T-cell (primary cell): ENCODE measurements at places on chromosomes 2 and 18.

- no peak overlapping the region for H3K27ac ChIP-seq
- H3K4me1 ChIP-seq, result no peaks in the 10 kb centered on the region
- H3K27me3 ChIP-seq, result no peaks in the 10 kb centered on the region
- H3K36me3 ChIP-seq, result no peaks in the 10 kb centered on the region
- no peak overlapping the region for H3K4me3 ChIP-seq
Measured at GRCh38 chr2:57376985-57377384, 669.6 kb upstream of the VRK2 start.

DNA sequence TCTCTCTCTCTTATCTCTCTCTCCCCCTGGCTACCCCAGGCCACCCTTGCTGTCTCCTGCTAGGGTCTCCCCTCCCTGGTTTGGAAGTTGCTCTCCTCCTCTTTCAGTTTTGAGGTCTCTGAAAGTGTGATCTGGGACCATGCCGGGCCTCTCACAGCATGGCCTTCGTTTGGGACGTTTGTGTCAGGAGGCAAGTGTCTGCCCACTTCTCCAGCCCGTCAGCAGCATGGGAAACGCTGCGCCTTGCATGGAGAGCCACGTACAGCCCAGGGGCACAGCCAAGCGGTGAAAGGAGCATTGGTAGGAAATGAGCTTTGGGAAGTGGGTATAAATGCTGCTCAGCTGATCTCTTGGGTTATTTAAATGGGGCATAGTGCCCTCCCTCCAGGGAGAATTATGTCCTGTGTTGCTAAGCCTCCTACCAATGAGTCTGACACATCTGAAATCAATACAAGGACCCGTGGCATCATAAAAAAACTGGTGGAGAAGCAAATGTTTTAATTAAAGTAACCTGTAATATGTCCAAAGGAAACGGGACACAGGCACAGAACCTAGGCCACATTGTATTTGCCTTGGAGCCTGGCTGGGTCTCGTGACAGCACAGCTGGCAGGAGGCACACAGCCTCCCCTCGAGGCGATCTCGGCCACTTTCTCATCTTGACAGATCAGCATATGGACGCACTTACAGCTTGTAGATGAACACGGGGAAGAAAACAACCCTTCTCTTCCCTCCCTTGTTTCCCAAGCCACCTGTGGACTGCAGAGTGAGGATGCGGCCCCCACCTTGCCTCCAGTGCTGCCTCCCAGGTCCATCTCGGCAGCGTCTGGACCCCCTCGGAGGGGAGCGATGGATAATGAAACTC lies 72.7 kb downstream of the SH3RF3 start:
- H3K4me1 ChIP-seq, result no peaks in the 10 kb centered on the region
- peaks cover 4% of the 10 kb centered on the region for H3K36me3 ChIP-seq
- no peak for DNase-seq
- no peak overlapping the region for H3K27ac ChIP-seq
- no peaks in the 10 kb centered on the region for H3K27me3 ChIP-seq

DNA sequence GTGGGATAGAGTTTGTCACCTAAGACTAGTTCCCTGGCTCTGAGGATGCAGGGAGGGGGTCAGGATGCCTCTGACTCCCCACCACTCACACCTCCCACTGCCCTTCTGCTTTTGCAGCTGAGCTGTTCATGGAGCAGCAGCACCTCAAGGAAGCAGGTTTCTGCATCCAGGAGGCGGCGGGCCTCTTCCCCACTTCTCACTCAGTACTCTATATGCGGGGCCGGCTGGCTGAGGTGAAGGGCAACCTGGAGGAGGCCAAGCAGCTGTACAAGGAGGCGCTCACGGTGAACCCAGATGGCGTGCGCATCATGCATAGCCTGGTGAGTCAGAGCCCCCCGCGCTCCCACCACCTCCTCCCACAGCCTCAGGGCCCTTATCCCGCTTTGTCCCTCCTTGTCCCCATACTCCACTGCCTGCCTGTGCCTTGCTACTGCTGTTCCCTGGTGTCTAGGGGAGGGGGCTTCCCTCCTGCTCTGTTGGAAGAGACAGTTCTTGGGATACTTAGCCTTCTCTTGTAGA lies 94.4 kb downstream of the STPG4 start:
- H3K27ac ChIP-seq, result no peak overlapping the region
- DNase-seq, result no peak
- no peaks in the 10 kb centered on the region for H3K27me3 ChIP-seq
- H3K4me3 ChIP-seq, result no peak overlapping the region
- H3K4me1 ChIP-seq, result peaks cover 6% of the 10 kb centered on the region

GRCh38 chr18:34543945-34544344 lies 166.2 kb upstream of the DTNA start:
- no peaks in the 10 kb centered on the region for H3K27me3 ChIP-seq
- no peak overlapping the region for H3K4me3 ChIP-seq
- H3K4me1 ChIP-seq, result no peaks in the 10 kb centered on the region
- no peaks in the 10 kb centered on the region for H3K36me3 ChIP-seq

- no peak overlapping the region for H3K4me3 ChIP-seq
- DNase-seq, result no peak
- H3K4me1 ChIP-seq, result peaks cover 4% of the 10 kb centered on the region
- H3K27ac ChIP-seq, result no peak overlapping the region
- peaks cover 3% of the 10 kb centered on the region for H3K27me3 ChIP-seq
Measured at GRCh38 chr2:24121066-24121465, 2.1 kb downstream of the PFN4 start.

- no peaks in the 10 kb centered on the region for H3K36me3 ChIP-seq
- DNase-seq, result no peak
- no peak overlapping the region for H3K27ac ChIP-seq
- H3K27me3 ChIP-seq, result no peaks in the 10 kb centered on the region
Measured at GRCh38 chr2:128536925-128537620, 218.4 kb upstream of the HS6ST1 start.

GRCh38 chr2:186612555-186613440 lies 22.9 kb downstream of the ITGAV start:
- H3K27ac ChIP-seq, result no peak overlapping the region
- H3K27me3 ChIP-seq, result no peaks in the 10 kb centered on the region
- no peaks in the 10 kb centered on the region for H3K4me1 ChIP-seq
- no peak for DNase-seq
- no peak overlapping the region for H3K4me3 ChIP-seq
- H3K36me3 ChIP-seq, result peaks cover 4% of the 10 kb centered on the region

DNA sequence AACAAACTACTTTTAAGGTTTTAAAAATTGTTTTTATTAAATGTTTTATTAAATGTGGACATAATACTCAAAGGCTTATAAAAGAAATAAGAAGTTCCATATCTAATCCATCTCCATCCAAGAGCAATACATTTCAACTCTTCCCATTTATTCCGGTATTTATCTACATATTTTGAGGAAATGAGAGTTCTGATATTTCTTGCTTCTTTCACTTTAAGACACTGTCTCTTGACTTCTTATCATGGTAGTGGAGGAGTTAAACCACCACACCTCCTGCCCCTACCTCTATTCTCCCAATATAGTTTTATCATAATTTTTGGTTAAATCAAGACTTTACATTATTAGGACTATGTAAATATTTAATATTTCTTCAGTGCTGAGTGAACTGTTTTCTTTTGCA lies 40.7 kb downstream of the TTR start:
- peaks cover 16% of the 10 kb centered on the region for H3K4me1 ChIP-seq
- H3K27ac ChIP-seq, result no peak overlapping the region
- no peaks in the 10 kb centered on the region for H3K27me3 ChIP-seq
- H3K36me3 ChIP-seq, result no peaks in the 10 kb centered on the region

DNA sequence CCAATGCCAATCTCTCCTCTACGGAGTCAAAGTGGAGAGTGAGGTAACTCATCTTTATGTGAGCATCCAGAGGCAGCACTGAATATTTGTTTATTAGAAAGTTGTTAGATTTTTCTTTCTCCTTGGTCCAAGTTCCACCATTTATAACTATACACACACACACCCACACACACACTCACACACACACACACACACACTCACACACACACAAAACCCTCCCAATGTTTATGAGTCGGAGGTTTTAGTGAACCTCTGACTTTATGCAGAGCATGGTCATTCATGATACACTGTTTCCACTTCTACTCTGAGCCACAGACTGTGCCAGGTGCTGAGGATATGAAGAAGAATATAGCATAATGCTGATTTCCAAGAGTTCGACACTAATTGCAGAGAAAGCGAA lies 132.9 kb upstream of the CCDC68 start:
- H3K36me3 ChIP-seq, result no peaks in the 10 kb centered on the region
- H3K4me3 ChIP-seq, result no peak overlapping the region
- no peaks in the 10 kb centered on the region for H3K4me1 ChIP-seq
- DNase-seq, result no peak
- H3K27ac ChIP-seq, result no peak overlapping the region

- H3K4me3 ChIP-seq, result no peak overlapping the region
- DNase-seq, result no peak
- no peaks in the 10 kb centered on the region for H3K27me3 ChIP-seq
- no peaks in the 10 kb centered on the region for H3K36me3 ChIP-seq
- H3K4me1 ChIP-seq, result no peaks in the 10 kb centered on the region
Measured at GRCh38 chr2:218046238-218046637, 22.8 kb upstream of the RUFY4 start.

GRCh38 chr2:1618191-1618961 lies 125.9 kb downstream of the PXDN start:
- no peak for DNase-seq
- H3K4me1 ChIP-seq, result no peaks in the 10 kb centered on the region

GRCh38 chr2:172278667-172279066 lies 148.7 kb upstream of the ITGA6 start:
- no peak for DNase-seq
- no peak overlapping the region for H3K4me3 ChIP-seq
- no peaks in the 10 kb centered on the region for H3K4me1 ChIP-seq
- no peak overlapping the region for H3K27ac ChIP-seq
- H3K36me3 ChIP-seq, result no peaks in the 10 kb centered on the region
- no peaks in the 10 kb centered on the region for H3K27me3 ChIP-seq

GRCh38 chr2:42800461-42800962 lies 8.1 kb upstream of the HAAO start:
- no peaks in the 10 kb centered on the region for H3K27me3 ChIP-seq
- no peaks in the 10 kb centered on the region for H3K36me3 ChIP-seq
- H3K4me1 ChIP-seq, result peaks cover 7% of the 10 kb centered on the region
- H3K27ac ChIP-seq, result no peak overlapping the region

GRCh38 chr2:110866466-110866865 lies 134.1 kb downstream of the ACOXL start:
- H3K27me3 ChIP-seq, result peaks cover 17% of the 10 kb centered on the region
- no peak for DNase-seq
- H3K36me3 ChIP-seq, result no peaks in the 10 kb centered on the region
- H3K4me3 ChIP-seq, result no peak overlapping the region
- H3K4me1 ChIP-seq, result peaks cover 15% of the 10 kb centered on the region

- H3K36me3 ChIP-seq, result no peaks in the 10 kb centered on the region
- H3K27ac ChIP-seq, result no peak overlapping the region
- no peaks in the 10 kb centered on the region for H3K27me3 ChIP-seq
- no peak overlapping the region for H3K4me3 ChIP-seq
- H3K4me1 ChIP-seq, result no peaks in the 10 kb centered on the region
Measured at GRCh38 chr2:73089270-73090030, 17.9 kb upstream of the SFXN5 start.

- no peak for DNase-seq
- peaks cover 37% of the 10 kb centered on the region for H3K4me1 ChIP-seq
- H3K4me3 ChIP-seq, result peak overlapping the region; percentile 97
Measured at GRCh38 chr18:35043207-35043606, 2.0 kb downstream of the MAPRE2 start.

DNA sequence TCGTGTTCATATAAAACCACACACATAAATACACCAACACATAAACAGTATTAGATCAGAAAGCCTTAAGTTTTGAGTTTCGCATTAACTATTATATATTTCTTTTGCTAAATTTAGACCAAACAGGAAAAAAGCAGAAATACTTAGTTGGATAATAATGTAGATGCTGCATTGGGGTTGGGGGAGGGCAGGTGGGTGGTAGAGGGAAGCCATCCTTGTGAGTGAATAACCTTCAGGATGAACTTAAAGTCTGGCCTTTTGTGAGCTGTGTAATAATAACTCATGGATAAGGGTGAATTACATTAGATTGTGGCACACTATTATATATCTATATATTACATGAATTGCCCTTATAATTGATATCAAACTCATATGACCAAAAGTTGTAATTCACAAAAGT lies 174.7 kb downstream of the WDR7 start:
- no peak overlapping the region for H3K27ac ChIP-seq
- no peak overlapping the region for H3K4me3 ChIP-seq
- no peaks in the 10 kb centered on the region for H3K27me3 ChIP-seq
- H3K4me1 ChIP-seq, result peaks cover 2% of the 10 kb centered on the region
- no peaks in the 10 kb centered on the region for H3K36me3 ChIP-seq

DNA sequence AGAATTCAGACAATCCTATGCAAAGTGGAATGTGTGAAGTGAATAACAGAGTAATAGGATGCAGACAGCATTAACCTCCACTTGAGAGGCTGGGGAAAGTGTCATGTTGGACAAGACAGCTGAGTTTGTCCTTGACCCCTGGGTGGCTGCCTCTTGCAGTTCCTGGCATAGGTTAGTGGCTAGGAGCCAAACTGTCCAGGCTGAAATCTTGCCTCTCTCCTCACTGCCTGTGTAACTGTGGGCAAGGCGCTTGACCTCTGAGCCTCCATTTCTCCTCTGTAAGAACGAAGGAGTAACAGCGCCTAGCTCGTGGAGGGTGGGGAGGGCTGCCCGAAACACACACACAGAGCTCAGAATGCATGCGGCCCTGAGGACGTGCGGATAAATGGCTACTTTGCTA lies 34.8 kb upstream of the LDLRAD4 start:
- no peak for DNase-seq
- no peak overlapping the region for H3K4me3 ChIP-seq
- peaks cover 13% of the 10 kb centered on the region for H3K27me3 ChIP-seq
- H3K4me1 ChIP-seq, result no peaks in the 10 kb centered on the region
- H3K36me3 ChIP-seq, result no peaks in the 10 kb centered on the region

- peaks cover 27% of the 10 kb centered on the region for H3K4me1 ChIP-seq
- H3K27ac ChIP-seq, result no peak overlapping the region
- no peak for DNase-seq
- H3K4me3 ChIP-seq, result no peak overlapping the region
- H3K36me3 ChIP-seq, result no peaks in the 10 kb centered on the region
Measured at GRCh38 chr2:70974592-70974991, 3.8 kb upstream of the ANKRD53 start.

DNA sequence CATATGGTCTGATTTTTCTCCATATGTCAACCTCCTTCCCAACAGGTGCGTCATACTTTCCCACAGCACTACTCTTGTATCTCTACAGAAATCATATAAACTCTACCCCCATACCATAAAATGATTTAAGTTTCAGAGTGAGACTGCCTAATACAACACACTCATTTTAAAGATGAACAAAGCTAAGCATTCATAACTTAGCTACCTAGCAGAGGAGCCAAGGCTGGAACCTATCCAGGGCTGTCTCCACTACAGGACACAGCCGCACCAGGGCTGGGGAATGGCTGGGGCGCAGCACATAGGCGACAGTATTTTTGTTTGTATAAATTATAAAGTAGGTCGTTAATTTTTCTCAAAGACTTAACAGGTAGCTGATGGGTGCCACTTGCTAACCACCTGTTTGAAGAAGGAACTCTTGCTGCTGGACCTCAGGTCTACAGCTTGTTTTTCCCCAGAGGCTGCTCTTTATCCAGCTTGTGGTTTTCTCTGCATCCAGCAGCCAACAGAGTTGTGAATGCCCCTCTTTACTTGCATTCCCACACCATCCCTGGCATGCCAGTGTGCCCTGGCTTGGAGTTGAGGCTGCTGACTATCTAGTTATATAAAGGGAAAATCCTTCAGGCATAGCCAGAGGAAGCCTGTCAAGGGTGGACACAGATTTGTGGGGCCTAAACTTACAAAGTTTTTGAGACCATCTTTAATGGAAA lies 62.0 kb downstream of the HNRNPLL start:
- no peaks in the 10 kb centered on the region for H3K27me3 ChIP-seq
- no peaks in the 10 kb centered on the region for H3K36me3 ChIP-seq
- H3K4me3 ChIP-seq, result no peak overlapping the region
